ENCODE measurements at places on chromosomes 12 and 14. TPM values are rescaled to one million over a fixed set of nuclear protein-coding genes. Genes with fewer than 3 reads are reported as not detected.

DNA sequence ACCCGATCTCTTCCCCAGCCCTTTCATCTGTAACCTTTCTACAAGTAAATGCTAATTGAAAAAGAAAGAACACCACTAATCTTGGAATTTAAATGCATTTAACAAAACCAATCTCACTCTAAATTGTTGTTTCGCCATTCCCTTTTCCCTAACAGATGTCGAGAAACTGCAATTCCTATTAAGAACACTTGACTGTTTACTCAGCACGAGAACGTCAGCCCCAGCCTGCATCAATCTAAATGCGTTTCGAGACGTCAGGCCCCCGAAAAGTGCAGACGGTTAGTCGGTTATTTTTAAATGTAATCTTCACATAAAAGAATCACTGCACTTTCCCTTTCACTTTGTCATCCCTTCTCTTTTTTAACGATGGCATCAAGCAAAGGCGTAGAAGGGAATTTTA is 837.6 kb downstream of the VRK1 start:
- peak; percentile 36 for DNase-seq

GRCh38 chr12:124963211-124963610 is 25.7 kb downstream of the DHX37 start:
- no peak for DNase-seq

IL22 gene
- 6.4 TPM for total RNA-seq

- DNase-seq, result no peak
These were observed 224.1 kb upstream of the EGLN3 start for GRCh38 chr14:34174973-34175372.

DNA sequence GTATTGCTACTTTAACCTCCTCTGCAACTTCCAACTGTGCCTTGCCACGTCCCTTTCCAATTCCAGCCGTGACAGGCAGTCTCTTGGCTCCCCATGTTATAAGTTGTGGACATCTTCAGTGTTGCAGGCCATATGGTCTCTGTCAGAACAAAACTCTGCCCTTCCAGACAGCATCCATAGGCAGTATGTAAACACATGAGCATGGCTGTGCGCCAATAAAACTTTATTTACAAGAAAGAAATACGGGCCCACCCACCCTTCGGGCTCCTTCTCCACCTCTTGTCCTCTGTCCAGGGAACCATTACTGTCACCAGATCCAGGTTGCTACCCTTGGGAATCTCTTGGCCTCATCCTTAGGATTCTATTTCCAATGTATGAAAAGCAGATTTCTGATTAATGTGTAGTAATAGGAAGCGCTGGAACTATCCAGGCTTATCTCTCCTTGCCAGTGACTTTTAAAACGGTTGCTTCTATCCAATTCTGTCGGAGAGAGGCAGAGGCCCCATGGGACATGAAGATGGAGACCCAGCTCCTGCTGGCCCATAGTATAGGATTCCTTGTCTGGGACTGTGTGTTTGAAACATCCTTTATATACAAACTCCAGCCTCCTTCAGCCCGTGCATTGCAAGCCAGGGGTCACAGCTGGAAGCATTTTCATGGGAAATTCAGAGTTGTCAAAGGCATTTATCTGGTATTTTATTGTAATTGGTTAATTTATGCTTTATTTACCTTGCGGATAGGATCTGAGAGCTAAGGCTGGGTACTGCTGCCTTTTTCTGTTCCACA is 114.4 kb downstream of the ZNF664 start:
- DNase-seq, result no peak

MYL2 gene
- not detected for total RNA-seq

B4GALNT3 gene
- 1.9 TPM for total RNA-seq

GRCh38 chr12:48977290-48978281 is 536 bp upstream of the WNT1 start:
- DNase-seq, result peak; percentile 87

- no peak for DNase-seq
These were observed 769 bp upstream of the VTI1B start for GRCh38 chr14:67675219-67675582.

- no peak for DNase-seq
These were observed 131.1 kb downstream of the KSR2 start for GRCh38 chr12:117837737-117838050.

KRT77 gene
- not detected for total RNA-seq
